ENCODE measurements at places on chromosomes 1 and 21.

- no peak for DNase-seq
Observed at GRCh38 chr1:205950280-205950679, 7.0 kb upstream of the SLC26A9 start.

GRCh38 chr1:45840704-45841103 lies 37.3 kb downstream of the MAST2 start:
- DNase-seq: no peak

DNA sequence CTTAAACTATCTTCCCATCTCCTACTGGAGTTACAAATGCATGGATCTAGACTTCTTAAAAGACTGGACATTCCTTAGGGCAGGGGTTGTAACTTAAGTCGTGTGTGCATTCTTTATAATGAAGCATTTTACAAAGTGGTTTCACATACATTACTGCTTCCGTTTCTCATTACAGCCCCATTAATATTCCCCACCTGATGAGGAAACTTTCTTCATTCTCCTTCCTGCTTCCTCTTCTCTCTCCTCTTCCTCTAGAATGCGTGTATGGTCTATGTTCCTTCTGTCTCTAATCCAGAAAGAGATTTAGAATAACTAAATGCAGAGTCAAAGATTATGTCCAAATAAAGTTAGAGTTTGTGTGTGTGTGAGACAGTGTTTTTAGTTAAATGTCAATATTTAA lies 1.8 kb upstream of the CAP1 start:
- no peak for DNase-seq

DNA sequence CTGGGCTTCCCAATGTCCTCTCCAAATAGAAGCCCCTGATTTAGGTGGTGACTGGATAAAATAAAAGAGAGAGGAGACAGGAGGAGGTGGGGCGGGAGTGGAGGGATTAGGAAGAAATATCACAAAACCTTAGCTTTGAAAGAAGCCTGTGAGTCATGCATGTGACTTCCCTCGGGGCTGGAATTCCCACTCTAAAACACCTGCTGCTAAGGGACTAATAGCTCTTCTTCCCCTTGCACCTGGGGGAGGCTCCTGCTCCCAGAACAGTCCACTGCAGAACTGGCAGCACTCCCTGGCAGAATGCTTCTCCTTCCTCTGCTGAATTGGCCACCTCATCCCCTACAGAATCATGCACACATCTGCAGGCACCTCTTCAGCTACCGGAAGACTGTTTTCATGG lies 207.2 kb downstream of the ATG4C start:
- no peak for DNase-seq

GRCh38 chr1:201098992-201099677 lies 13.1 kb downstream of the CACNA1S start:
- DNase-seq: no peak

DNA sequence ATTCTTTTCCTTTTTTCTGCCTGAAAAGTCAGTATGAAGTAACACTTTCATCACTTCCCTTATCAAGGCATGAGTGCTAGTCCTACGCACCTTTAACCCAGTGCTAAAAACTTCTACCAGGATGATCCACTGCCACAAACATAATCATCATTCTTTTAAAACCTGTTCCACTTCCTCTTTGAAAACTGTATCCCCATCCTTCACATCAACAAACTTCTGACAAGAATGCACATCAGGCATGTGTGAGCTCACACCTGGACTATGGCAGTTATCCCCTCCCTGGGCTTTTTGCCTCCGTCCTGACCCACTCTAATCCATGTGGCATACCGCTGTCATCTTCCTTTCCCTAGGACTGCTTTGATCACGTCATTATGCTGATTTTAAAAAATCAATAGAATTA lies 70.2 kb downstream of the ESRRG start:
- DNase-seq: no peak

GRCh38 chr1:107460035-107460434 lies 319.2 kb downstream of the NTNG1 start:
- DNase-seq: no peak

- DNase-seq: no peak
Observed at GRCh38 chr1:173418107-173418985, 58.8 kb upstream of the PRDX6 start.

DNA sequence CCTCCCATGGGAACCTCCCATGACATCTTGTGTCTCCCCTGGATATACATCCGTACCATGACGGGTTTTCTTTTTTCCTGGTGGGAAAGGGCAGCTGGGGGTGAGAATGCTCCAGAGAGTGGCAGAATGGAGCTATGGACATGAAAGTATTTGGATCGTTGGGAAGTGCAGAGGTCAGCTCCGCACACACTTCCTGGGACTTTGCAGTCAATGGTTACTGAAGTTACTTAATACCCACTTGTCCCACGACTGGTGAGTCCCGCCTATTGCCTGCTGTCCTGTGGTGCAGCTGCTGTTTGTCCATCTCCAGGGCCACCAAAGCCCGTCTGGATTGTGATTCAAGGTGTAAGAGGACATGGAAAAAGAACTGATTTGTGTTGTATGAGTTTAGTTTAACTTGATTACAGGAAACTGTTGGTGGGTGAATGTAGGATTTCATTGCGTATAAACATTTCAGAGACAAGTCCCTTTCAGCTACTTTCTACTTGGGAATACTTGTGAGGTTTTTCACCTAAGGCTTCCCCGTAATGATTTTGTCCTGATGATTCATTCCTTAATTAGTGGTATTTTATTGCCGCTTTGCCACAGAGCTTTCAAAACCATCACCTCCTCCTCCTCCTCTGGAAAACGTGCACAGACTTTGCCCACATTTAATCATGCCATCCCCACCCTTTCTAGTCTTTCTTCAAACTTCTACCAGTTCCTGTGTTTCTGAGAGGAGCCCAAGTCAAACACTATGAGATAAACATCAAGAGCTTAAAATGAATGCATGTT lies 308.8 kb downstream of the KIF26B start:
- DNase-seq: no peak

DNA sequence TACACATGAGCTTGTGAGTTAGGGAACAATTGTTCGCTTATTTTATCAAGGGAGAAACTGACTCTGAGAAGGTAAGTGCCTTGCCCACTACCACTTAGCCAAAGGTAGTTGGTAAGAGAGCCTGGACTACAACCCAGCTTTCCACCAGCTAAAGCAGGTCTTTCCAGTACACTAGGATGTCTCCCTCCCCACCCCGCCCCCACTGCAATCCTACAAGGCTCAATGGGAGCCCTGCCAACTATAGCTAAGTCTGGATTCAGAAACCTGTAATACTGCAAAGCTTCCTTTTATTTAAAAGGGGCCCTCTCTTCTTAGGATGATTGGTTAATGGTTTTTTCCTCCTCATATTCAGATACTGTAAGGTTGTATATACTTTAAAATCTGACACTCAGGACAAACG lies 102.0 kb upstream of the C8B start:
- no peak for DNase-seq

- no peak for DNase-seq
Observed at GRCh38 chr1:65688848-65689247, 103.8 kb upstream of the PDE4B start.

GRCh38 chr1:42322577-42322976 lies 12.5 kb downstream of the FOXJ3 start:
- DNase-seq: no peak

DNA sequence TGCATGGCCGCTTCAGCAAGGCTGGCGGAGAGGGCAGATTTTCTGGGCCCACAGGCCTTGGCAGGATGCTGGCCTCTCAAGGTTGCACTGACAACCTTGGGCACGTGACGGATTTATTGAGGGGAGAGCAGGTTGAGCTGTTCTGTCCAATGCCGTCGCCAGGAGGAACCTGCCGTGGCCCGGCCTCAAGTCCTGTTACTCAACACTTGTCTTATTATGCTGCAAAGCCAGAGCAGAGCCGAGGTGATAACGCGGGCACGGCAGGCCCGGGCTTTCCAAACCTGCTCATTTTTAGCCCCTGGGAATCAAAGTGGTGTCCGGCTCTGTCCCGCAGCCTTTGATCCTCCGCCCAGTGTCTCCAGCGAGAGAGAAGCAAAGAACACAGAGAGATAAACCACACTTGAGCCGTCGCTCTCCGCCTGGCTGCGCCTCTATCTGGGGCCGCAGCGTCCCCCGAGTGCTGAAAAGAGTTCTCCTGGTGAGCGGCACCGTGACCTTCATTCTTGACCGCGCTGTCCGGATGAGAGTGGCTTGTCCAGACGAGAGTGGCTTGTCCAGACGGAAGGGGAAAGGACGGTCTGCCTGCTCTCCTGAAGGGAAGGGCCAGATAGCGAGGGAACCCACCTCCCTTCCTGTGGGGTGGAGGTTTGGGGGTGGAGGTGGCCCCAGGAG lies 162.3 kb upstream of the ARHGEF16 start:
- no peak for DNase-seq

GRCh38 chr1:151386002-151386401 lies 13.4 kb upstream of the PSMB4 start:
- no peak for DNase-seq

DNA sequence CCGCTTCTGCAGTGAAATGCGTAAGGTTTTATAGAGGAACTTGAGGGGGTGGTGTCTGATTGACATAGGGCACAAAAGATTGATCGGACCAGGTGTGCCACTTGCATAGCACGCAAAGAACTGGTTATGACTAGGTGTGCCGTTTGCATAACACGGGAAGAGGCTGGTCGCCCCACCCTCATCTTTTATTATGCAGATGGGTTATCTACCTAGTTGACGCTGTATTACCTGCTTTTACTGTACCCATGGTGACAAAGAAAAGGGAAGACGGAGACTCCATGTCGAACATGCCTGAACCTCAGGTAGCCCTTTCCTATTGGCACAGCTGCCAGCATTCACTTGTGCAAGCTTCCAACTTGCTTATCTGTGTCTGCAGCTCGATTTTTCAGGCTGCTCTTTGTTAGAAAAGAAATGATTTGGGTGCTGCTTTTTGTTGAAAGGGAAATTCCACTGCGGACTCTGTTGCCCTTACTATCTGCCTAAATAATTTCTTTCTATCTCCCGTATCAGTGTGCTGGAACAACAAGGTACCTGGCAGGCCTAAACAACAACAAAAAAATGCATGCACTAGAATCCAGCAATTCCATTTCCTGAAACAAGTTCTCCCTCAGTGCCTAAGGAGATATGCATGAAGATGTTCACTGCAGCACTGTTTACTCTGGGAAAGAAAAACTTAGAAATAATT lies 194.4 kb upstream of the KAZN start:
- DNase-seq: no peak

GRCh38 chr21:20661246-20661645 lies 337.0 kb upstream of the NCAM2 start:
- no peak for DNase-seq

GRCh38 chr1:86441581-86441980 lies 17.6 kb downstream of the CLCA2 start:
- DNase-seq: peak; percentile 34

DNA sequence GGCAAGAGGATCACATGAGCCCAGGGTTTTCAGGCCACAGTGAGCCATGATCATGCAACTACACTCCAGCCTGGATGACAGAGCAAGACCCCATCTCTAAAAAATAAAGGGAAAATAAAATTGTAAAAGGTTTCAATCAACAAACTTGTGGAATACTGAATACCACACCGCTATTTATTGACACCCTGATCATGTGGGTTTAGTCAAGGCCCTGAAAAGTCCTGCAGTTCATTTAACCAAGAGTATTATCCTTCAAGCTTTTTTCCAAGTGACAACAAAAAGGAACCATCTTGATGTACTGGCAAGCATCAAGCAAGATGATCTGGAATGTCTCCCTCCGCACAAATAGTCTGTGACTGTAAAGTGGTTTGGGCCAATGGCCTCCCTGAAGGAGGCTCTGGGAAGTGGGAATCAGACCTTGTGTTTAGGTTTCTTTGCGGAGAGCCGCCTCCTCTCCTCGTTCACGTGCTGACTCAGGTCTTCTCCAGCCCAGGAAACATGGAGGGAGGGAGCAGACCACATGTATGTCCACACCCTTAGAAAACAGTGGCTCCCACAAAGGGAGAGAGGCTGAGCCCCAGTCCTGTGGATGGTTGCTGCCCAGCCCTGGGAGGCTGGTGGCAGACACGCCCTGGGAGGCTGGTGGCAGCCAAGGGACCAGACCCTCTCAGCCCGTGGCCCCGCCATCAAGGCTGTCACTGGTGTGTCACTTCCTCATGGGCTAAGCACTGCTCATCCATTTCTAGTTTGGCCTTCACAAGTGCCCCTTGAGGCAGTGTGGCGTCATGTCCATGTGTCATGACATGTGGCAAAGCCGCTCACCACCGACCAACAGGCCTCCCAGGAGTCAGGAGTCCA lies 56.7 kb downstream of the RIPK4 start:
- no peak for DNase-seq

DNA sequence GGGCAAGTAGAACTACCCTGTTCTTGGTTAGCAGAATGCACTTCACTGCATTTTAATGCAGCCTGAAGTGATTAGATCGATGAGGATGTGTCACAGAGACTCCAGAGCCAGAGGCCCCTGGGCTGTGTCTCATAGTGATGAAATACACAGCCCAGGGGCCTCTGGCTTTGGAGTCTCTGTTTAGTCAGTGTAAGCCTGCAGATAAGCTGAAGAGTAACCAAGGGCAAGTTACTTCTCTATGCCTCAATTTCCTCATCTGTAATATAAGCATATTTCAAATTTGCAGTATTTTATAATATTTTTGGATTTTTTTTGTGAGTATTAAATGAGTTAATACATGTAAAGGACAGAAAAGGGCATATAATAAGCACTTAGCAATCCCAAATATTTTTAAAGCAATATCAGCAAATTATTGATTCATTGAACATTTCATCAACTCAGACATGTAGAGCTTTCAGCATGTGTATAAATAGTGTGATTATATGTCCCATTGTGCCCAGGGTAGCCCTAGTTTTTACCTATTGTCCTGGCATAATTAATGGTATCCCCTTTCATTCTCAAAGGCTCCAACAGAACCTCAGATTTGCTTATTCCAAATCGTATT lies 23.6 kb upstream of the APOBEC4 start:
- DNase-seq: no peak

DNA sequence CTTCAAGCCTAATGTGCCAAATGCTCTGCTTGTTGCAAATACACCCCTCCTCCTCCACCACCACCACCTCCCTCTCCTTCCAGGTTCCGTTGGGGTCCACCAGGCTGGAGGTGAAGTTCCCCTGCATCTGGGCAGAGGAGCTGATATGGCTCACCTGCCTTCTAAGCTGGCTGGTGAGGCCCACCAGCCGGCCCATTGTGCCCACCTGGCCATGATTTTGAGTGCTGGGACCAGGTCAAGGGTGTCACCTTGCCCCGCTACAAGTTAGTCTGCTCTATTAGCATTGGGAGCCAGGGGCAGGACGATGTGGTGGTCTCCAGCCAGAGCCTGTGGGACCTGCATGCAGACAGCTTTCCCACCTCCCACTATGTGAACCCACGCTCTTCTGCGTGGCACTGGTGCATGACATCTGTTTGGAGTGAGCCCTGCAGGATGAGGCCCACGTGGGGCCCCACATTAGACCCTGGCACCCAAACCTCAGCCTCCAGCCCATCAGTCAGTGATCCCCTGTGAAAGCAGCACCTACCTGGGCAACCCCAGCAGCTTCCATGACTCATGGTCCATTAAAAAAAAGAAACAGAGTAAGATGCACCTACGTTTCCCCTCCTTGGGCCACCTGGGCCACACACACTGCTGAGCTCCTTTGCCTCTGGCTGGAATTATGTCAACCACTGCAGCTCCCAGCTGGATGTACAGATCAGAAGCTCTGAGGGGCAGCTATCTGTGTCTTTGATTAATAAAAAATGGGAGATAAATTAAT lies 15.6 kb upstream of the CDCP2 start:
- DNase-seq: no peak

- no peak for DNase-seq
Observed at GRCh38 chr1:94463056-94463764, 45.0 kb downstream of the ABCD3 start.

GRCh38 chr1:182366596-182366995 lies 25.0 kb downstream of the GLUL start:
- DNase-seq: no peak
